Putamen (tissue), 1 donor: ENCODE measurements at places on chromosomes 11 and 22.

- no peak for DNase-seq
These were observed 15.6 kb downstream of the PTH start for GRCh38 chr11:13480198-13480597.

- no peak for DNase-seq
These were observed 6.7 kb downstream of the TOP3B start for GRCh38 chr22:21975854-21976345.

DNA sequence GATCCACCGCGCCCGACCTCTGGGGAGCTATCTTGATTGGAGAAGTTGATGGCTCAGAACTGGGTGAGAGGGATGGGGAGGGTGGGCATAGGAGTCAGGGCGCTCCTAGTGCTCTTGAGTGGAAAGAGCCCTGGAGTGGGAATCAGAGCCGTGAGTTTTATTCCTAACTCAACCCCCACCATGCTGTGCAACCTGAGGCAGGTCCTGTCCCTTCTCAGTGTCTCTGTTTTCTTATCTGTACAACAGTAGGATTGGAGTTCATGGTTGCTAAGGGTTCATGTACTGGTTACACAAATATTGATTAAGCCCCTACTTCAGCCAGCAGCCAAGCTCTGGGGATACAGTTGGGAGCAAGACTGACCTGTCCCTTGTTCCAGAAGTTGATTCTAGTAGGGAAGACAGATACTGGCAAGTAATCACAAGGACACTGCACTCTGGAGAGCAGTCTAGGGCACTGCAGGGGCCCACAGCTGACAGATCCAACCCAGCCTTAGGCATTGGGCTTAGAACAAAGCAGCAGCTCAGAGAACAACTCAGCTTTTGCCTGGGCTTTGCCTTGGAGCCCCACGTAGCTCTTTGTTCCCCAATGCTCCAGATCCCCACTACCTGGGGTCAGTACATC, 12.4 kb upstream of the DAGLA start:
- no peak for DNase-seq

- DNase-seq: no peak
These were observed 5.6 kb upstream of the ANKRD13D start for GRCh38 chr11:67283481-67283963.

- DNase-seq: no peak
These were observed 52.5 kb upstream of the SYN3 start for GRCh38 chr22:33110562-33111163.

- DNase-seq: no peak
These were observed 254.4 kb downstream of the BRD1 start for GRCh38 chr22:49573109-49573765.

DNA sequence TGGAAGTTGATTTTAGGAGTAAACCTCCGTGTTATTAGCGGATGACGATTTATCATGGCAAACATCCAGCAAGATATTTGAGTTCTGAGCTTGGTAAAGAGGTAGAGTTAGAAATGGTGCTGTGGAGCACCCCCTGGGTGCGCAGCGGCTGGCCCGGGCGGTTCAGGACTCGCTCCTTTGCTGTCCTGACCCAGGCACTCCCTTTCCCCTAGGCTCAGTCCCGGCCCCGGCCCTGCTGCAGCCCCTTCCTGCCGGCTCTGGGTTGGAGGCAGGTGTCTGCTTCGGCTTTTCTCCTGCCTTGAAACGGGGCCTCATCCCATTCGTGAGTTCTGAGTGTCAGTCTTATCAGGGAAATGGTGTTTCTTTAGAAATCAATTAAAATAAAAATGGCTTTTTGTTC, 33.4 kb downstream of the AP2A2 start:
- no peak for DNase-seq

DNA sequence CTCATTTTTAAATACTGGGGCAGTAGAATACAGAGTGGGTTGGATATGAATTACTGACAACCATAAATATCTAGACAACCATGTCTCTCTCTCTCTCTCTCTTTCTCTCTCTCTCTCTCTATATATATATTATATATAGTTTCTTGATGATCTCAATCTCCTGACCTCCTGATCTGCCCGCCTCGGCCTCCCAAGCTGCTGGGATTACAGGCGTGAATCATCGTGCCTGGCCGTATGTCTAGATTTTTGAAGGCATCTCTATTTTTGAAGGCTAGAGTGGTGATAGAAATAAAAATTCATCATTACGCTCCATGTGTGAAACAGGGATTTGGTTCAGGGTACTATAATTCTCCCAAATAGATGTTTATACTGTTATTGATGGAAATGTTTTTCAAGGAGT, 84.1 kb downstream of the DDX10 start:
- DNase-seq: no peak

- DNase-seq: no peak
These were observed 252.1 kb downstream of the SBF2 start for GRCh38 chr11:10041748-10042446.

GRCh38 chr11:45615182-45615792, 50.1 kb downstream of the CHST1 start:
- no peak for DNase-seq

DNA sequence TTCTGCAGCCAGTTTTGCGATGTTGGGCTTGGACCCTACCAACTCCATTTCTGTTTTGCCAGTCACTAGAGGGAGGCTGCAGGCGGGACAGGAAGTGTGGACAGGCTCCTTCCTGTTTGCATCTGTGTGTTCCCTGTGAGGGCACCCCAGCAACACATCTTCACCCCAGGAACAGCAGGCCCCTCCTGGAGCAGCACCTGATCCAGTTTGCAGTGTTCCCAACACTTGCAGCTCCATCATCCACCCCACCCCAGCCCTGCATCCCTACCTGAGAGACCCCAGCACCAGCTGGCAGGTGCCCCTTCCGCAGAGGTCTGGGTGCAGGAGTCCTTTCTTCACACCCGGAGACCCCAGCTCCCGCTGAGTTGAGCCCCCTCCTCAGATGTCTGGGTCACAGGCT, 7.4 kb upstream of the VSIG10L2 start:
- no peak for DNase-seq

DNA sequence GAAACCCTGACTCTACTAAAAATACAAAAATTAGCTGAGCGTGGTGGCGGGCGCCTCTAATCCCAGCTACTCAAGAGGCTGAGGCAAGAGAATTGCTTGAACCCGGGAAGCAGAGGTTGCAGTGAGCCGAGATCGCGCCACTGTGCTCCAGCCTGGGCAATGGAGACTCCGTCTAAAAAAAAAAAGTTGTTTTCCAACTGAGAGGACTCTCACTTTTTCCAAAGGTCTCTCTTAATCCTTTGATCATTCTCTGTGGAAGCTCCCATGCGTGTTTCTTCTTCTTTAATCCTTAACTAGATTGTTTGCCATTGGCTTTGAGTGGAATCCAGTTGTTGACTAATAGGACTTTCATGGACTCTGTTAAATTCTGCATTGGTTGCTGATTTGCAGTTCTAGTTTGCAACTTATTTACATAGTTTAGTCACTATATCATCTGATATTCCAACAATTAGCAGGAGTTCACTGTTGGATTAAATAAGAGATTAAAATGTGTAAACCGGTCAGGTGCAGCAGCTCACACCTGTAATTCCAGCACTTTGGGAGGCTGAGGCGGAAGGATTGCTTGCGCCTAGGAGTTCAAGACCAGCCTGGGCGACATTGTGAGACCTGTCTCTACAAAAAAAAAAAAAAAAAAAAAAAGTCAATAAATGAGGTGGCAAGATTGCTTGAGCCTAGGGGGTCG, 79.7 kb downstream of the C22orf31 start:
- DNase-seq: no peak

DNA sequence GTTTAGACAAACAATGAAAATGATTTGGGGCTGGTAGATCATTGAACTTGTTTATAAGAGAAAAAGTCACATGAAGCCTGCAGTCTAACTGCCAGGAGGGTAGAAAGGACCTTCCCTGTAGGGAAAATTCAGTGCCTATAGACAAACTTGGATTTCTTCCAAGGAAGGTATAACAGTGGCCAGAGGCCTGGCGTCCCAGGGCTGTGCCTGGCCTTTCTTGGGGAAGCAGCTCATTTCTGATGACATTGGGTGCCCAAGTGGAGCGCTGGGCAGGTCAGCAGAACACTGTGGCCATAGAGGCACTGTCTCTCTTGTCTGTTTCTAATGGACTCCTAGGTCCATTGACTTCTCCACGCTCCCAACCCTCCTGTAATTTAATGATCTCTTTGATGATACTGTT, 6.6 kb upstream of the FXYD6 start:
- DNase-seq: no peak

GRCh38 chr11:13236626-13237025, 41.0 kb upstream of the BMAL1 start:
- DNase-seq: no peak

DNA sequence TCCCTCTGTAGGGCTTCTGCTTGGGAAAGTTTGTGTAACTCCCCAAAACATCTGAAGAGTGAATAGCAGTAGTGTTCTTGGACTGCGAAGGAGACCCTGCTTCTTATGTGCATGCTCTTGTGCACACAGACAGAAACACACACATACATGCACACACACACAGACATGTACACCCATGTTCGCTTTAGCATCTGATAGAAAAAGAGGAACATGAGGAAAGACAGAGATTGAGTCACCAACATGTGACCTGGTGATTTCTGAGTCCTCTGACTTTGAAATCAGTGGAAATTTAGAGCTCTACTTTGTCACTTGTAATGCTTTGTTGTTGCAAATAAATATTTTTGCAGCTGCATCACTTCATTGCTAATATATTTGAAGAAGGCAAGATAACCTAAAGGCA, 23.8 kb downstream of the CD44 start:
- no peak for DNase-seq

DNA sequence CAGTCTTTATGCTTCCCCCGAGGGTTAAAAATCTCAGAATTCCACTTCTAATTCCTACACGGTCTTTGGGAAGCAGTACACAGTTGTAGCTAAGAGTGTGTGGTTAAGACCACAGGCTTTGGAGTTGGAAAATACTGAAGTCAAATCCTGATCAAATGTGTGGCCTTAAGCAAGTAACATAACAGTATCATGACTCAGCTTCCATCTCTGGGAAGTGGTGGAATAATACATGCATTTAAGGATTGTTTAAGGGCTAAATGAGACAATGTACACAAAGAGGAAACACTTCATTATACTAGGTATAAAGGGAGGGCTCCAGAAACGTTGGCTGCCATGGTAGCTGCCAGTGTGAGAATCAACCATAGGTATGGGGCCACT, 71.5 kb downstream of the FAT3 start:
- no peak for DNase-seq

DNA sequence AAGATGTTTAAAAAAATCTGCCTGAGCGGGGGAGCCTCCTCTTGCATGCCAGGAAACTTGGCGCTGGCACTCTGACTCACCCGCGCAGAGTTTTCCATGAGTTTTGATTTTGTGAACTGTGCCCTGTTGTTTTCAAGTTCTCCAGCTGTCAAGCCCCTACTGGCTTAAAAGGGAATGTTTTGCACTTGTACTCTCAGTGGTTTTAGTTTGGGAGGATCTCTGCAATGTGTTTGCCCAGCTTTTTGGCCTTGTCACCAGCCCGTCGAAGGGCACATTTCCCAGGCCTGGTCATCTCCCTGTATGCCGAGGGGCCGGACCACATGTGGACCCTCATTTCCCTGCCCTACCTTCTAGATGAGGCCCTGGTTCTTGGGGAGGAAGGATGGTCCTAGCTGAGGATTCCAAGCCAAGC, 12.2 kb downstream of the MRGPRF start:
- peak; percentile 60 for DNase-seq

DNA sequence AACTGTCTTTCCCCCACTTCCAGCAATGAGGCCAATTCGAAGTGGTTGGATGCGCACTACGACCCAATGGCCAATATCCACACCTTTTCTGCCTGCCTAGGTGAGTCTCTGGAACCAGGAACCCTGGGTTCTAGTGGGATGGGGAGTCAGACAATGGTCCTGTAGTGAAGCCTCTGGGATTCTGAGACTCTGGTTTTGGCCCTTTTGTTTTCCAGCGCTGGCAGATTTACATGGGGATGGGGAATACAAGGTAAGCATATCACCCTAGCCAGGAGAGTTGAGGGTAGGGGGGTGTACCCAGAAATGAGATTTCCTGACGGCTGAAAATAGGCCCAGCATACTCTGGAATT, 530 bp downstream of the BBS1 start:
- no peak for DNase-seq

GRCh38 chr11:115217726-115218311, 286.4 kb downstream of the CADM1 start:
- no peak for DNase-seq

- no peak for DNase-seq
These were observed 73.2 kb upstream of the TIMP3 start for GRCh38 chr22:32728291-32728690.

DNA sequence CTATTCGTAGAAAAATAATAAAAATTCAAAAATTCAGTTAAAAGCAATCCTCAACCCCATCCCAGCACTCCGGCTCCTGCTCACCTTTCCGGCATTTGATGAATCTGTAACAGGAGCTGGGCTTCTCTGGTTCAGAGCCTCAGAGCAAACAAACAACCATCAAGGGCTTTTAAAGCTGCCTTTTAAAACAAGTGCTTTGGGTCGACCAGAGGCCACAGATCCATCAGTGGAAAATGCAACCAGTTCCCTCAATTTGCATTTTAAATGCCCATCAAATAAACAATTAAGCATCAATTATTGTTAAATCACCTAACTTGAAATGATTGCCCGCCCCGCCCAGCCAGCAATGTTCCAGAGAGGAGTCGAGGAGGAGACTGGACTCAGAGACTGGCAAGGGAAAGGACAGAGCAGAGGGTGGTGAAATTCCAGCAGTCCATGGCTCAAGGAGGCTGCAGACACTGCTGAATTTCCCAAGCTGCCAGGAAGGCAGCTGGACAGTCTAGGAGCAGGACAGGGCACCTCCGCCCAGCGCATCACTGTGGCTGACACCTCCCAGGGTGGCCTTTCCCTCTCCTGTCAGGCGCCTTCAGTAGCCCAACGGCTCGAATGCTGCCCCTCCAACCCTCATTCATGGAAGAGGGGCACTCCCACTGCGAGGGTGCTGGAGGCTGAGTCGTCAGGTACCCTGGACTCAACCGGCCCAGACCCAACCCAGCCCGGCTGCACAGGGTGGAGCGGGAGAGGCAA, 7.5 kb downstream of the FXYD6 start:
- DNase-seq: no peak

DNA sequence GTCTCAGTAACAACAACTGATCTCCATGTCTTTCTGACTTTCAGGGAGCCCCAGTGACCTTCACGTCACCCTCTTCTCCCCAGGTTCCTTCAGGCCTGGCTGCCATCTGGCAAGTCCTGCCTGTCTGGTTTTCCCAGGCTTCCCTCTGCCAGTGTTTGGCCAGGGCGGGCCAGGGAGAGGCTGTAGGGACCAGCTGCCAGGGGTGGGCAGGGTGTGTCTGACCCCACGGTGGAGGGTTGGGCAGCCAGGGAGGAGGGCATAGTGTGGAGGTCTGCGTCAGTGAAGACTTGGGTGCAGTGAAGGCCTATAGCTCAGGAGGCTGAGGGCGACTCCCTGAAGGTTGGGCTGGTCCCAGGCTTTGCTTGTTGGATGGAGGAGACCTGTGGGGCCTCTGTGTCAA, 11.9 kb upstream of the MRGPRX2 start:
- no peak for DNase-seq

DNA sequence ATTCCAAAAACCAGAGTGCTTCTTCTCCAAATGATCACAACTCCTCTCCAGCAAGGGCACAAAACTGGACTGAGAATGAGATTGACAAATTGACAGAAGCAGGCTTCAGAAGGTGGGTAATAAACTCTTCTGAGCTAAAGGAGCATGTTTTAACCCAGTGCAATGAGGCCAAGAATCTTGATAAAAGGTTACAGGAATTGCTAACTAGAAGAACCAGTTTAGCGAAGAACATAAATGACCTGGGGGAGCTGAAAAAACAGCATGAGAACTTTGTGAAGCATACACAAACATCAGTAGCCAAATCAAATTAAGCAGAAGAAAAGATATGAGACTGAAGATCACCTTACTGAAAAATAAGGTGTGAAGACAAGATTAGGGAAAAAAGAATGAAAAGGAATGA, 15.5 kb downstream of the OR52M1 start:
- DNase-seq: no peak
